ENCODE measurements at places on chromosomes 3 and 15.
A peak's percentile ranks its signal among the peaks of the same experiment; 100 is the strongest.

DNA sequence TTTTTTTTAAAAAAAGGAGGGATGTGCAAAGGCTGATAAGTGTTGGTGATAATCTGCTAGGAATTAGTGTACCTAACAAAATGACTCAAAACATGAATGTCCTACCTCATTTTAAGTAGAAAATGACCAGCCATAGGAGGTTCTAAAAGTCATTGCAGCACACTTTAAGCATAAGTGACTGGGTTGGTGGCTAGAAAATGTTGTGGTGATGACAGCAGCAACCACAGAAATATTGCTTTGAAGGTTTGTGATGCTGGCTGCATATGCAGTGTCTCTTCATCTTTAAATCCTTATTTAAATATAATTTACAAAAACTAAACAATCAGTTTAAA lies 55.2 kb downstream of the CMSS1 start:
- no peak for DNase-seq

DNA sequence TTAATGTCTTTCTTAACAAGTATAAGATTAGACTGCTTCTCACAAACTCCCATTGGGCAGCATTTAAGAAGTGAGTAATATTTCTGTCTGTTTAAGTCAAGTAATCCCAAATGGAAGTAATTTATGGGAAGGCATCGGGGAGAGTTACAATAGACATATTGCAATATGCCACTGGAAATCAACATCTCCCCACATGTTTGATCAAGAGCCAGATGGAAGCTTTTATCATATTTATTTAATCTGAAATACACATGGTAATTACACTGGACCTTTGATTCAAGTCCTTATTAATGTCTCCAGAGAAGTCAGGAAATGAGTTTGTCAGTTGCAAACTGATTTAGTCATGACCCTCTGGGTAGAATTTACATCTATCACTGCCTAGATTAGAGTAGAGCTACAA lies 943.8 kb downstream of the VGLL3 start:
- no peak for DNase-seq

DNA sequence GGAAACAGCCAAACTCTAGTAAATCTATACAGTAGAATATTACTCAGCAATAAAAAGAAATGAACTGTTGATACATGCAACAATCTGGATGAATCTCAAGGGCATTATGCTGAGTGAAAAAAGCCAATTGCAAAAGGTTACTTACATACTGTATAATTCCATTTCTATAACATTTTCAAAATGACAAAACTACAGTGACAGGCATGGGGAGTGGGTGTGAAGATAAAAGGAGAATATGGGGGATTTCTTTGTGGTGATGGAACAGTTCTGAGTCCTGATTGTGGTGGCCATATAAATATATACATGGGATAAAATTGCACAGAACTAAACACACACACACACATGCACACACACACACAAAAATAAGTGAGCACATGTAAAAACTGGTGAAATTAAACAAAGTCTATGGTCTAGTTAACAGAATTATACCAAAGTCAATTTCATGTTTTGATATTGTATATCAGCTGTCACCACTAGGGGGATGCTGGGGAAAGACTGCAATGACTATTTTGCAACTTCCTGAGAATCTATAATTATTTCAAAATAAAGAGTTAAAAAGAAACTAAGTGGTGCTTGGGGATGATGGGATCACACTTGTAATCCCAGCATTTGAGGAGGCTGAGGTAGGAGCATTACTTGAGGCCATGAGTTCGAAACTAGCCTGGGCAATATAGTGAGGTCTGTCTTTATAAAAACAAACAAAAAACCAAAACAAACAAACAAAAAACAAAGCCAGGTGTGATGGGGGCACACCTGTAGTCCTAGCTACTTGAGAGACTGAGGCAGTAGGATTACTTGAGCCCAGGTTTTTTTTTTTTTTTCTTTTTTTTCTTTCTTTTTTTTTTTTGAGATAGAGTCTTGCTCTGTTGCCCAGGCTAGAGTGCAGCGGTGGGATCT lies 66.0 kb downstream of the SPTSSB start:
- no peak for DNase-seq

- no peak for DNase-seq
Measured at GRCh38 chr3:69719587-69720122, 19.6 kb upstream of the MITF start.

- no peak for DNase-seq
Measured at GRCh38 chr3:69880069-69880640, 119.4 kb upstream of the SAMMSON start.

- DNase-seq, result no peak
Measured at GRCh38 chr3:12286927-12287726, 1.7 kb upstream of the PPARG start.

DNA sequence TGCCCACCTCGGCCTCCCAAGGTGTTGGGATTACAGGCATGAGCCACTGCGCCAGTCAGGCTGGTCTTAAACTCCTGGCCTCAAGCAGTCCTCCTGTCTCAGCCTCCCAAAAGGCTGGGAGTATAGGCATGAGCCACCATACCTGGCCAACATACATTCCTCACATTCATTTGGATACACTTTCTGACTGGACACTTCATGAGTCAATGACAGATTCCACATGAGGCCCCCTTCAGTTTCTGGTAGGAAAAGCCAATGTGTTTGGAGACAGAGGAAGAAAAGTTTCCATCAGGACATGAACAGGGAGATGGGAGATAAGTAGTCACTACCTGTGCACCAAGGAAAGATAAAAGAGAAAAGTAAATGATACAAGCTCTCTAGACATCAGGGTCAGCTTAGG lies 49.4 kb upstream of the GSK3B start:
- DNase-seq, result no peak

GRCh38 chr15:48548455-48548854 lies 97.1 kb downstream of the FBN1 start:
- no peak for DNase-seq

DNA sequence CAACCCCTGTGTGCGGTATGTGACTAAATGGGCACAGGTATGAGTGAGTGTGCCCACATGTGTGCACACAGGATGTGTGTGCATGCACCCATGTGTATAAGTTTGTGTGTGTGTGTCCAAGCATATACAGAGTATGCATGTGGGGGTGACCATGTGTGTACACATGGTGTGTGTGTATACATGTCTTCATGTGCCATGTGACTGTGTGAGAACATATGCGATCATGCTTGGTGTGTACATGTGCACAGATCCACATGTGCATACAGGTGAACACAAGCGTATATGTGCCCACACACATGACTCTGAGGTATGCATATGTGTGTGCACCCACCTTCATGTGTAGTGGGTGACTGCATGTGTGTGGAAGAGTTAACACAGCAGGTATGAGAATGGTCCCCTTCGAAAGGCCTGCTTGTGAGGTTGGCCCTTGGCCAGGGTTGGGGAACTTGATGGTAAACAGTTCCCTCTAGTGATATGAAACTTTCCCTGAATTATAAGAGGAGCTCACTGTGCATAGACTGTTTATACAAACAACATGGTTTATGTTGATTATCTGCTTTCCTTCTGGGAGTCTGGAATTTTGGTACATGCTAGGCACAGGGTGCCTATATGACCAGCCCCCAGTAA lies 10.3 kb downstream of the PFKFB4 start:
- DNase-seq, result no peak

- DNase-seq, result peak; percentile 14
Measured at GRCh38 chr3:160400030-160400701, 716 bp downstream of the SMC4 start.

DNA sequence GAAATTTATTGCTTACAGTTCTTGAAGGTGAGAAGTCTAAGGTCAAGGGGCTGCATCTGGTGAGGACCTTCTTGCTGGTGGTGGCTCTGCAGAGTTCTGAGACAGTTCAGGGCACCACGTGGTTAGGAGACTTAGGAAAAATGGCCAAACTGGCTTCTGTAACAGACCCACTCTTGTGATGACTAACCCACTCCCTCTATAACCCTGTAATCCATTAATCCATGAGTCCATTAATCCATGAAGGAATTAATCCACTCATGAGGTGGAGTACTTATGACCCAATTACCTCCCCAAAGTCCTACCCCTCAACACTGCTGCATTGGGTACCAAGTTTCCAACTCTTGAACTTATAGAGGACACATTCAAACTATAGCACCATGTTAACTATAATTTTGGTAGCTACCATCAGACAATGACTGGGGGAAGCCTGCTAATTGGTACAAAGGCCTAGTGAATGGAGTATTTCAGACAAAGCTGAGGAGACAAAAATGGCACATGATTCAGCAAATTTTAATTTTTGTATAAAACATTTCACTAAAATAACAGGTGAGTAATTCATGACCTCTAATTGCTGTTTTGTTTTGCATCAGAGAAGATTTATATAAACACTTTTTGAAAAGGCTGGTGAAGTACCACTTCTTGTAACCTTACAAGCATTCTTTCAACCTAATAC lies 374.1 kb upstream of the TBL1XR1 start:
- DNase-seq, result no peak

- DNase-seq, result no peak
Measured at GRCh38 chr3:82137861-82138260, 376.4 kb upstream of the GBE1 start.

DNA sequence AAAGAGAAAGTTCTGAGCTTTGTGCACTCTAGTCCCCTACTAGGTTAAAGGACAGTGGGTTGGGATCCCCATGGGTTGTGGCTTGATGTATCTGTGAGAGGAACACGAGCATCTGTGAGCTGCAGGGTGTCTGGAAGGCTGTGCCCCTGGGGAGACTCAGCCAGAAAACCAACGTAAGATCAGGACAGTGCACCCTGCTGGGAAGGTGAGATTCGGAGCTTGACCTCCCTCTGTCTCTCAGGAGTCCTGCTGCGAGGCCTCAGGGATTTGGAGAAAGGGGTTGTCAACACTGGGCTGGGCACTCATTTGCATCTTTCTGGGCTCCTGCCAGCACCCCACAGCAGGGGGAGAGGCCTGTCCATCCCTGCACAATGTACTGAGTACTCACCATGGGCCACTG lies 15.2 kb downstream of the ANKRD63 start:
- DNase-seq, result no peak

DNA sequence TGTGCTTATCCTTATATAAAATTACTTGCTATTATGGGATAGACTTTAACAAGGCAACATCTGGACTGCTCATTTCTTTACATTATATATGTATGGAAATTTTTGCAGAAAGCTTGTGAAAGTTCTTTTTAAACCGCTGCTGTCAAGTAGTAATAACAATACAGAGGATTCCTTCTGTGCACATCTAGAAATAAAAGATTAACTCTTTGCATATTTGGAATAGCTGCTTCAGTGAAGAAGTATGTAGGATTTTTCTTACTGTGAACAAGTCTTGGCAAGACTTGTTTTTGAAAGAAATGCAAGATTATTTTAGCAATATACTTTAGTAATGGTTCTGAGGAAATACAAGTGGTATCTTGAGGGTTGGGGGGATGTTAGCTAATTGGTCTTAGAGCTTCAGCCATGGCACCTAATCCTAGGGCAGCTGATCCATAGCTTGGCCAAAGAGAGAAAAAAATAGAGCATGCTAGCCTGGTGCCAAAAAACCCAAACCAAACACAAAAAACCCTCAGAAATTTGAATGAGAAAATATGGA lies 4.3 kb downstream of the PRKCI start:
- DNase-seq, result no peak

- no peak for DNase-seq
Measured at GRCh38 chr3:112366522-112366921, 33.6 kb downstream of the CD200 start.

DNA sequence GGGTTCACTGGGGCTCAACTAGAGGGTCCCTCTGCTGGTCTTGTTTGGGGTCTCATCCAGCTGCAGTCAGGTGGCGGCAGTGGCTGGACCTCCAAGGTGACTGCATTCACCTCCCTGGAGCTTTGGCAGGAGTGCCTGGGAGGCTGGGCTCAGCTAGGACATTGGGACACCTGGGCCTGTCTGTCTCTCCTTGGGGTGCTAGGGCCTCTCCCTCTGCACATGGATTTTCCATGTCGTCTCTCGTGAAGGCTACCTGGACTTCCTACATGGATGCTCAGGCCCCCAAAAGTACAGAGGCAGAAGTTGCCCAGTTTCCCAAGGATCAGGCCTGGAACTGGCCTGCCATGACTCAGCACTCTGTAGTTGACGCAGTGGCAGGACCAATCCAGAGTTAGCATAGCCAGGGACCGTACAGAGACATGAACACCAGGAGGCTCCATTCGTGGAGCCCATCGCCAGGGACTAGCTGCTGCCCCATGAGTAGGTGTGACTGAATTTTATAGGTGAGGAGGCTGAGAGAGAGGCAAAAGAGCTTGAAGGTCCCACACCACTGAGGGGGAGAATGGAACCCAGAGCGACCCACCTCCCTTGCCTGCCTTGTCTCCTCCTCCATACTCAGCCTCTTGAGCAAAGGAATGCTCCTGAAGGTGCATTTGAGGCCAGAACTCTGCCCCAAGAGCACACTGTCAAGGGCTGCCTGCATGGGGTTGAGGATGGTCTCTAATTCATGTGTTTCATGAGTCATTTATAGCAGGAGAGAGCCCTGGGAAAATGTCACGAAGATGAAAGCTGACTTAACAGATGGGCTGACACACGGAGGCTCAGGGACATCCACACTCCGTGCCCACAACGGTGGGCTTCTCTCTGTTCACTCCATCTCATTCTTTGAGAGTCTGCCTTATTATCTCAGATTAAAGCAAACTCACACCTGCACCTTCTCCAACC lies 13.0 kb upstream of the ALDH1A3 start:
- no peak for DNase-seq

DNA sequence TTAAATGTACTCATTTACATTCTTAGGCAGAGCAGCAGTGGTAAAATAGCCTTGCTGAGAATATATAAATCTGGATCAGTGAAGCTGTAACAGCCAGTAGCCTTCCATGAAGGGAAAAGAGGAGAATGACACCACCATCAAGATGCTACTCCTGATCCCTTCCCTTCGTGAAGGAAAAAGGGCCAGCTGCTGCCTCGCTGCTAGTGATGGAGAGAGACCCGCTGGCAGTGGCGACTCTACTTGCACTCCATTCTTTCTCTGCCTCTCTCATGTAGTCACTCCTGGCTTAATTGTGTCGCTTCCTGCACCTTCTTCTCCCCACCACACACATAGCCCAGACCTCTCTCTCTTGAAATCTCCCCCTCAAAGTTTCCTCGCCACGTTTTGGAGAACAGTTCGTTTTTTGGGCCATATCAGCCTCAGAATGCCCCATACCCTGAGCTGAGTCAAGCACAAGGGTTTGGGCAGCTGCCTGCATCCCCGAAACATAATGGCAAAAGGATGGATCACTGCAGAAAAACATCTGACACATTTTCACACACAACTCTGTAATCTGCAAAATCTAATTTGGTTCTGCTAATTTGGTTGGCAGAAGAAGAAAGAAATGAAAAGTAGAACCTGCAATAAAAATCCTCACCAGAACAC lies 460.3 kb upstream of the IL12A start:
- DNase-seq, result no peak

GRCh38 chr3:43038010-43038409 lies 58.9 kb downstream of the GASK1A start:
- DNase-seq, result no peak

DNA sequence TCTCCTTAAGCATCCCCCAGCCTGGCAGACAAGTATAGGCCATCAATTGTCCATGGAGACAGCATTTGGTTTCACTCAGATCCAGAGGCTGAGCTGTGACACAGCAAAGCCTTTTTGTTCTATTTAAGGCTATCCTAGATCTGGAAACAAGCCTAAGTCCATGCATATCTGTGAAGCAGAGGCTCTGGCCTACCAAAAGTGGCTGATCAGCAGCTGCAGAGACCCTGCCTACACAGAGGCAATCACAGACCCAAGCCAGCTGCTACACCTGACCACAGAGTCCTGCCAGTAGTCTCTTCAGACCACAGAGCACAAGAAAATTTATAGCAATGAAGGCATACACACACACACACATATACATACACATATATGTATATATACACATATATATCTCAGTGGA lies 501.7 kb upstream of the ARPP21 start:
- DNase-seq, result no peak
